ENCODE measurements at places on chromosomes 6 and 20.

DNA sequence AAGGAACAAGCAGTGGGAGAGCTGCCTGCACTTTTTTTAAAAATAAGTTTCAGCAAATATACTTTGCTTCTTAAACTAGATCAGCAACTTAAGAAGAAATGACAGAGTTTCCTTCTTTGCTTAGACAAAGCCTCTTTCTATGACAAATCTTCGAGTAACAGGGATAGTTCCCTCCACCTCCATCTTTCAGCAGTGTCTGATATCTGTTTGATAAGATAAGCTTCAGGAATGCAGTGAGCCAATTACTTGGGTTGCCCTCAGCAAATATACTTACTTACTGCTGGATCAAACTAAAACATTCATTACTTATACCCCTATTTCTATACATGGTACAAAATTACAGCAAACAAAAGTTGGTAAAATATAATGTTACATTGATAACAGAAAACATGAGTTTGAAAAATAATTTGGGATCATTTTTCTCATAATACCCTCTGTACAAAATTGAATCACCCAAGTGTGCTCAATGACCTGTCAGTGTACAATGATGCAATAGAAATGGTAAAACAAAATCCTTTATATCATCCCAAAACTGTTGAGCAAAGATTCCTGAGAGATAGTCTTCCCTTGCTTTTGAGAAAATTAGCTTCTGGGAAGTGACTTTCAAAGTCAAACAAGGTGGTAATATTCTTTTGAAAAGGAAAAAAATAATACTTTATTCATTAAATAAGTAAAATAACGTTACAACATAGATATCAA, 24.5 kb downstream of the FRK start:
- no peak for DNase-seq

DNA sequence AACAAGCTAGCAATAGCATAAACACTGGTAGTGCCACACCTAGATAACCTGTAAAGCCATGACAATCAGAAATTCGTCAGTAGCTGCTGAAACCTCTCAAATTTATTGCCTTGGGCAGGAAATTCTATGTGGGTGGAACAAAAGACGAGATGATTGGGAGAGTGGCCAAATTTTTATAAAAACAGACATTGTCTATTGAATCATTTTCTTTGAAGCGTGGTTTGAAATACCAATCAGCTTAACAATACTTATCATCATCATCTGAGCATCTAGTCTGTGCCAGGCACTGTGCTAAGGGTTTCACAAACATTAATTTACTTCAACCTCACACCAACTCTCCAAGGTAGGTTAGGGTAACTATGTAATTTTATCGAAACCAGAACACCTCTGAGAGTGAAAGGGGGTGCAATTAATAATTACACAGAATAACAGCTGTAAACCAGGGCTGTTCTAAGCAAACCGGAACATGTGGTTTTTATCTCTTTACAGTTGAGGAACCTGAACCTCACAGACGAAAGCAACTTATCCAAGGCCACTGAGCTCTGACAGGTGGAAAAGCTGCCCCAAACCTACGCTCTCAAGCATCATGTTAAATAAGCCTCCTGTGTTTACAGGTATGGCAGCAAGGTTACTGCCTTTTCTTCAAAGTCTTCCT, 43.4 kb downstream of the NHSL1 start:
- no peak for DNase-seq

- DNase-seq: no peak
These were observed 96.7 kb upstream of the BMP5 start for GRCh38 chr6:55972091-55972490.

GRCh38 chr20:20019123-20019522, 2.0 kb downstream of the NAA20 start:
- DNase-seq: no peak

GRCh38 chr20:23666189-23666588, 22.6 kb downstream of the CST4 start:
- DNase-seq: no peak

GRCh38 chr20:32547753-32548034, 37.4 kb downstream of the NOL4L start:
- no peak for DNase-seq

- DNase-seq: no peak
These were observed 8.7 kb downstream of the SERPINB6 start for GRCh38 chr6:2962636-2963035.

- DNase-seq: no peak
These were observed 120.6 kb downstream of the GRM4 start for GRCh38 chr6:34025112-34025807.

GRCh38 chr20:12925210-12925755, 83.5 kb upstream of the SPTLC3 start:
- peak; percentile 77 for DNase-seq

DNA sequence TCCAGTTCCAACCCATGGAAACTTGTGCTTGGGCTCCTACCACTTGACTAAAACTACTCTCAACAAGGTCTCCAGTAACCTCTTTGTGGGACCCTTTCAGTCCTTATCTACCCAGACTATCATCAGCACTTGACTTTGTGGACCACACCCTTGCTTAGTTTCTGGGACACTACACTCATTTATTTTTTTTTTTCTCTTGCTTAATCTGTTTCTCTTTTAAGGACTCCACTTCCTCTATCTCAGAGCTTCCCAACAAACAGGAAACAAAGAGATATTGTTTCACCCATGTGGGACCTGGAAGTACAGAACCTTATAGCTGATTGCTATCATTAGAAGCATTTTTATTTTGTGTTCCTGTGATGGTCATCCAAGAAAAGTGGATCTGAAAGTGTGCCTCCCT, 28.8 kb upstream of the ME1 start:
- no peak for DNase-seq

DNA sequence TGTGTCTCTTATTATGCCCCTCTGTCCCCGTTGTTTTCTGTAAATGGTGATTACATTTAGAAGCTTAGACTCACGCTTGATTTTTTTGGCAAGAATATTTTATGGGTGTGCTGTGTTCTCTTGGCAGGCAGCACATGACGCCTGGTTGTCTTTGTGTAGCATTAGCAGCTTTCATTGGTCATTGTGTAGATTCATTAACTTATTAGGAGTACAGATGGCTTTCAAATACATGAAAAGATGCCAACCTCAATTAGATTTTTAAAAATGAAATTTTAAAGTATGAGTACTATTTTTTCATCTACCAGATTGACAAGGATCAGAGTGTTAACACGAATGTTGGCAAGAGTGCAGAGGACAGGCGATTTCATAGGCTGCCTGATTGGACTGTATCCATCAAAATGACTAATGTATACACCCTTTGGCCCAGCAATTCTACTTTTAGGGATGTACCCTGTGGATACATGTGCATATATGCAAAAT, 15.2 kb downstream of the COX4I2 start:
- peak; percentile 86 for DNase-seq

GRCh38 chr6:89258912-89259311, 41.8 kb upstream of the GABRR1 start:
- no peak for DNase-seq

GRCh38 chr20:25496968-25497401, 88.3 kb downstream of the NINL start:
- DNase-seq: no peak

DNA sequence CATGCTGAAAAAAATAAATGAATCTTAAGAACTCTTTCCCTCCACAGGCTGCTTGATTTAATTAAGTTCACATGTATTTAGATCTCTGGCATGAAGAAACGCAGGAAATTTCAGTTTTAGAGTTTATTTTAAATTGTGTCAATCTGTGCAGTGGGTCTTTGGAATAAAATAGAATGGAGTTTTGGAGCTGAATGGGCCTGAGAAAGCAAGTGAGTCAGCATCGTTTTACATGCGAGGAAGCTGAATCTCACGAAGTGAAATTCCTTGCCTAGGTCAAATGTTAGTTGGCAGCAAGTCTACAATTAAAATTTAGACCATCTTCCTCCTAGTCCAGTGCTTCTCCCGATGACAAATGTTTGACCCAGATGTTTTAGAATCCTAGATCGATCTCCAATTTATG, 22.4 kb downstream of the MAP7 start:
- DNase-seq: no peak

DNA sequence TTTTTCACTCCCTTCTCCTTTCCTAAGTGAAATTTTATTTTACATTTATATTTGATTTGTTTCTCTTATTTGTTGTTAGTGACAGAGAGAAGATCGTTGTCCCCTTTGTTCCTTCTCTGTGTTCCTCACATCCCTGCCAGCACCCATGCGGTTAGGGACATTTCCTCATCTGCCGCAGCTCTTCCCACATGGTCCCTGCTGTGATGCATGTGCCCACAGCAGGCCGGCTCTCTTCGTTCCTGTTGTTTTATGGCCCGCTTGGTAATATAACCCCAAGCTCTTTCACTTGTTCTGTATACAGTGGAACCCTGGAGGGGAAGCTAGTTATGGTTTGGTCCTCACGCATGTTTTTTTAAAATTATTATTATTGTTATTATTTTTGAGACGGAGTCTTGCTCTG, 23.6 kb downstream of the DTD1 start:
- DNase-seq: no peak

DNA sequence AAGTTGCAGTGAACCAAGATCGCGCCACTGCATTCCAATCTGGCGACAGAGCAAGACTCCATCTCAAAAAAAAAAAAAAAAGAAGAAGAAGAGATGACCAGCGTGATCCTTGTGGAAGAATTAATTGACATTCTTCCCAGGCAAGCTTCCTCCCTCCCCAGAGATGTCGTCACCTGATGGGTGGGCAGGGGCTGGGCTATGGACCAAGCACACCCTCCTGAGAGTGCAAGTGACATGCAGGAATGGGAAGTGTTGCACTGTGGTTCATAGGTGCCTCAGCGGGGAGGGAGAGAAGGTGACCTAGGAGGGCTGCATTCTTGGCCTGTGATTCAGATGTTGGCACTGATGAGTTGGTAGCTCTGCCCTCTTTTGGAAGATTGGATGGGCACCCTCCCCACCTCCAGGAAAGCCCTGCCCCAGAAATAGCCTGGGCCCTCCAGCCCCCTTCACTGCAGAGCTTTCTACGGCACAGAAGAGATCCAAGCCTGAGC, 37.8 kb downstream of the TAF8 start:
- DNase-seq: no peak

DNA sequence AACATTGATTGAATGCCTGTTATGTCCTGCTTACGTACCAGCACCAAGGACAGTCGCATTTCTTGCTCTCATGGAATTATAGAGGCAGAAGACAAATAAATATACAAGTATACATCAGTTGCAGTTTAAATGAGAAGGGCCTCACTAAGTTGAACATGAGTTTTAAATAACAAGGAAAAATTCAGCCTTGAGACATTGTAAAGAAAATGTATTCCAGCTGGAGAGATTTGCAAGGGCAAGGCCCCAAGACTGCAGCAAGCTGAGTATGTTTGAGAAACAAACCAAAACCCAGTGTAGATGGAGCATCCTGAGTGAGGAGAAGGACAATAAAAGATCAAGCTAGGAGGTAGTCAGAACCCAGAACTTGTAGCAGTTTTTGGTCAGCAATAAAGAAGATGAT, 123.2 kb upstream of the BMP5 start:
- DNase-seq: no peak

DNA sequence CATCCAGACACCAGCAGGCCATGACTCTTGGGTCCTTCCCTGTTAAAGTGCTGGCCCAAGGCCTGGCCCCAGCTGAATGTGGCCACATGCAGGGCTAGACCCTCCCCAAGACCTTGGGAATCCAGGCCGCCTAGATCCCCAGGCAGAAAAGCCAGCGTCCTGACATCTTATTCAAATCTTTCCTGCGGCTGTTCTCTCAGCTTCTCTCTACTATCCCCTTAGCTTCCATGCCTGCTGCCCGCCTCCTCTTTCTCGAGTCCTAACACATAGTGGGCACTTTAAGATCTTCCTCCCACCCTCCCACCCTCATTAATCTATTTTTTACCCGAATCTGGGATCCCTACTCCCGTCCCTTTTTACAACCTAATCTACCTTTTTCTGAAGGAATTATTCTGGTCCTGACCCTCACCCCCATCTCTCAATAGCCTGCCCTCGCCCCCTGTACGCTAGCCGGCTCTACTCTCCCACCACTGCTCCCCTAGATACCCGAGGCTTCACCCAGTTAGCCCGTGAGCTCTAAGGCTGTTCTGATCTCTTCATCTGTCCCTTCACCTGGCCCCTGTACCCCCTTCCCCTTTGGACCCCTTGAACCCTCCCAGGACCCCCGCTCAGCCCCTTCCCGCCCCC, at the start of gene CCHCR1:
Gene CCHCR1, minus strand, starts transcription at position 290 of the 627 bp plus-strand sequence. Its CDS starts 202 bp downstream, at position 88.
- no peak for DNase-seq

DNA sequence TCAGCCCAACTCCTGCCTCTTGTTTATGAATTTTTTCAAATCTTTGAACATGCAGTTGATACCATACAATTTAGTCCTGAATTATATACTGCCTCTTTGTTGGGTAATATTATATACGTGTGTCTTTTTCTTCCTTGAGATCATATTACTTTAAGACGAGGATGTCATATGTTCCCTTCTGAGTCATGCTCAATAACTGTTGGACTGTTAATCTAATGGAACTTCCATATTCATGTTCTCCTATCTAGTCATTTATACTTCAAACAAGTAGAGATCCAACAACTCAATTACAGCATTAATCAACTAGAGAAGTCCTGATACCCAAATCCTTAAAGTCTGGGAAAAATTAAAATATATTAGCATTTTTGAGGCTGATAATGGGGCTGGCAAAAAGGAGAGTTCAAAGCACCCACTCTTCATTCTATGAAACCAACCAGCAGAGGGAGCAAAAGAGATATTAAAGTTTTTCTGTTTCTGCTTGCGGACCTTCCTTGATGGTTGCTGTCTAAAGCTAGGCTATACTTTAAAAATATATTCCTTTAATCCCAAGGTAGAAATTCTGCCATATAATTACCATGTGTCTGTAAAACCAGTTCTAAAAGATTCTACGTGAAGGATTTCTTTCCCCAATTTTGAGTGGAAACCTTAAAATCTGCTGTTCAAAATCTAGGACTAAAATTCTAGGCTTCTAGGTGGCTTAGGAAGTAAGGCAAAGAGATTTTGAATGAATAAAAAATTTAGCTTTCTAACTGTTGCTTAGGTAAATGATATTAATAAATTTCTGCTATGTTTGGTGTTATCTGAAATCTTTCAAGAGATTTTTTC, 498.9 kb downstream of the BCKDHB start:
- DNase-seq: peak; percentile 17

GRCh38 chr6:29676981-29677601, 3.9 kb downstream of the ZFP57 start:
- DNase-seq: no peak

DNA sequence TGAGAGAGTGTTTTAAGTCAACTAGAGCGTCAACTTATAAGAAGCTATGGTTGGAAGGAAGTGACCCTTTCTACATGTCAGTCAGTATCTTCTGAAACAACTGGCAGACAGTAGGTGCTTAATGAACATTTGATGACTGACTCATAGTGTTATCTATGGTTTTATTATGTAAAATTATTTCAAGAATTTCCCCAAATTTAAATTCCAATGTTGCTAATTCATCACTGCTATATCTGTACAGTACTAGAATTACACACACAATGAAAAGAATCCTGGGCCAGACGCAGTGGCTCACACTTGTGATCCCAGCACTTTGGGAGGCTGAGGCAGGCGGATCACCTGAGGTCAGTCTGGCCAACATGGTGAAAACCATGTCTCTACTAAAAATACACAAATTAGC, 721.4 kb upstream of the FLRT3 start:
- no peak for DNase-seq

- no peak for DNase-seq
These were observed at the start of gene TNNC2 for GRCh38 chr20:45827030-45827652. TSS of gene TNNC2 (minus strand) at chr20:45827312. CDS start at chr20:45827248, 64 bp downstream.

Data from fibroblast of the conjunctiva (primary cell).